CD4-positive, alpha-beta T cell treated with Interleukin-10 for 1 hour (primary cell): ENCODE measurements at places on chromosomes 3 and 15.

DNA sequence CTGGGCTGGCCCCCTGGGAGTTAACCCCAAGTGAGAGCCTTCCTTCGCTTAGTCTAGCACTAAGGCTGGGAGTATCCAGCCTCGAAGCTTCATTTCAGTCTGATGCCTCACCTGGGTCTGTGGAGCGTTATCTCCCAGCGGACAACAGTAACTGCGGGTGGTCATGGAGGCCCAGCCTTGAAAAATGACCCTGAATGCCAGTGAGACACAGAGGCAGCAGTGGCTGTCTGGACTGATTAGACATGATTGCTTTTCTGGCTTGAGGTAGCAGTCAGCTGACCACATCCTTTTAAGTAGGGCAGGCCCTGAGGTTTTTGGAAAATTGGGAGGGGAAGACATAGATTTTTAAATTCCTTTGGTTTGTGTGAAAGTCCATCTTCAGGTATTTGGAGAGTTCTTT is 28.2 kb upstream of the TRIM59 start:
- DNase-seq = no peak

GRCh38 chr15:33662014-33662413 is 306.3 kb upstream of the CHRM5 start:
- no peak for DNase-seq

DNA sequence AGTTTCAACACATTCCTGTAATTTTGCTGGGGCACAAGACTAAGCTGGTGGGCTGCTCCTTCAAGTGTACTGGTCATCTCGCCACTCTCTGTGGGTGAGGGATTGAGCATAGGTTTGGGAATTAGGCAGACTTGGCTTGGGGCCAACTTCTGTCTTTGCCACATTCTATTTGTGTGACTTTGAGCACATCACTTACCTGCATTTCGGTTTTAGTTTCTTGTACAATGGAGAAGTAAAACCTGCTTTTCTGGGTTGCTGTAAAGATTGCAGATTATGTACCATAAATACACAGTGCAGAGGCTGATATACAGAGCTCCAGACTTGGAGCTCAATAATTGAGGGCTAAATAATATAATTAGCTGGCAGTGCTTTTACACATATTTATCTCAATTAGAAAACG is 162.1 kb downstream of the C3orf38 start:
- no peak for DNase-seq

DNA sequence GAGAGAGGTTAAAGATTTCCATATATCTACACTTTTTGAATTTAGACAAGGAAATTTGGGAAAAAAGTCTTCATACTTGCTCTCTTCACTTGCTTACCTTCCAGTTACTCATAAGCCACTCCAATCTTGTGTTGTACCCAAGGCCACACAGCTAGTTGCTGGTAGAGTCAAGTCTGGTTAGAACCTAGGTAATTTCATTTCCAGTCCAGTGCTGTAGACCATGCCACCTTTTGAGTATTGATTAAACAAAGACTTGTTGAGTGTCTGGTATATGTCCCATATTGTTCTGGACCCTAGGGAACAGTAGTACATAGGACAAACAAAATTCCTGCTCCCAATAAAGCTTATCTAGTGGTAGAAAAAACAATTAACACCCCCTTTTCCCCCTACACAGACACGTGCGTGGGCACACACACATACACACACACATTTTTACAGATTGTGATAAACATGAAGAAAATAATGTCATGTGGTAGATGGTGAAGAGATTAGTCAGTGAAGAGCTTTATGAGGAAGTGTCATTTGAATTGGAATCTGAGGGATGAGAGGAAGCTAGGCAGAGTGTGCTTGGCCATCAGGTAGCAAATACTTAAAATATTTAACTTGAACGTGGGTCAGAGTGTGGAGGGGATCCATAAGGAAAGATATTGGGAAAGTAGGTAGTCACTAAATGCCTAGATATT is 2.1 kb downstream of the CMC1 start:
- DNase-seq = peak; percentile 48

DNA sequence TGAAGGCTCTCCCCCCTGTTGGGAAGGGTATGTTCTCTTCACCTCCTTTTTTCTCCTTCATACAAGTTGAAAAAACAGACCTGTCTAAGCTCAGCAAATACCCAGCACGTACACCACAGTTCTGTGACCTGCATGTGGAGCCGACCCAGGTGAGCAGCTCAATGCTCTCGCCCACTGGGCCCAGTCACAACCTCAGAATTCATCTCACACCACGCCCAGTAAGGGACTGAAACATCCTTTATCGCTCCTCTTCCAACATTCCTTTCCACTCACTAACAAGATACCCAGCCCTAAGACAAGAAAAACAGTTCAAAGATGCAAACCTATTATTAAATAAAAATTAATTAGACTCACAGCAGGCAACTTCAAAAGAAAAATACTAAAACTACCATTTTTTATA is 68.9 kb downstream of the FOXP1 start:
- no peak for DNase-seq

DNA sequence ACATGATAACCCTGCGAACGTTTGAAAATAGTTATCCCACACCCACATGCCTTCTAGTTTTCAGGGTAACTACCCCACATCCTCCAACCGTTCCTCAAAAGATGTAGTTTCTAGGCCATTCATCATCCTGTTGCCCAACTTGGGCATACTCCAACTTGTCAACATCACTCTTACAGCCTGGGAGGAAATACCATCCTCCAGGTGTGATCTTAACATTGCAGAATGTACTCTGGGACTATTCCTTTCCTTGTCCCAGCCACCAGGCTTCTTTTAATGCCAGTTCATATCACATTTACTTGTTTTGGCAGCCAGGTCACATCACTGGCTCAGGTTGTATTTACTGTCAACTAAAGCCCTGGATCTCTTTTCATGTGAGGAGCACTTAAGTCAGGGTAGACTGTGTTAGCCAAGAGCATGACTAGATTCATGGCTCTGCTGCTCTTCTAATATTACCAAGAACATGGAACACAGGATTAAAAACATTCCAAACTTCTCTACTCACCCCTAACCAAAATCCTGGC is 4.0 kb upstream of the DENND6A start:
- no peak for DNase-seq

GRCh38 chr3:45059132-45059531 is 33.0 kb downstream of the CLEC3B start:
- no peak for DNase-seq

DNA sequence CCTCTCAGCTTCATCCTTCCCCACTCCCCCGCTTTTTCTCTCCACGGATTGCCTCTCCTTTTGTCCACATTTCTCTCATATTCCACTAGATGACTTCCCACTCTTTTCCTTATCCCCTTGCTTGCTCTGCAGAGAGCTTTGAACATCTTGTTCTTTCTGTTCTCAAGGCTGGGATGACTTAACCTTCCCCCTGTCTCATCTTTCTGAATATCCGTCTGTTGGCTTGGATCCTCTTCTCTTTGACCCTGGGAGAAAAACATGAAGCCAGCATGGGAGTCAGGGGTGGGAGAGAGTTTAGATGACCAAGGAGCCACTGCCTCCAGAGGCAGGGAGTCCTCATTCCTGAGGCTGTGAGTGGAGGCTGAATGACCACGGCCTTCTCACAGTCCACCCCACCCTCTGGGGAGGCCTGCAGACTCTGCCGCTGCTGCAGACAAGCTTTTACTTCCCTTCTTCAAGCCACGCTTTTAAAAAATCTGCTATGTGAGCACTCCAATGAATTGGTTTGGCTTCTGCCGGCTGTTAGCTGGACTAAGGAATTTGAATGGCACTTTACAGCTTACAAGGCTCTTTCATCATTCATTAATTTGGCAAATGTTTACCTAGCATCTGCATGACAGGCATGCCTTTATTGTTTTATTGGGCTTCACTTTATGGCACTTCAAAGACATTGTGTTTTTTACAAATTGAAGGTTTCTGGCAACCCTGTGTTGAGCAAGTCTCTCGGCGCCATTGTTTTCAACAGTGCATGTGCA is 111.6 kb upstream of the SLC6A6 start:
- DNase-seq = no peak

GRCh38 chr15:74240897-74241614 is 4.9 kb downstream of the CCDC33 start:
- DNase-seq = no peak

DNA sequence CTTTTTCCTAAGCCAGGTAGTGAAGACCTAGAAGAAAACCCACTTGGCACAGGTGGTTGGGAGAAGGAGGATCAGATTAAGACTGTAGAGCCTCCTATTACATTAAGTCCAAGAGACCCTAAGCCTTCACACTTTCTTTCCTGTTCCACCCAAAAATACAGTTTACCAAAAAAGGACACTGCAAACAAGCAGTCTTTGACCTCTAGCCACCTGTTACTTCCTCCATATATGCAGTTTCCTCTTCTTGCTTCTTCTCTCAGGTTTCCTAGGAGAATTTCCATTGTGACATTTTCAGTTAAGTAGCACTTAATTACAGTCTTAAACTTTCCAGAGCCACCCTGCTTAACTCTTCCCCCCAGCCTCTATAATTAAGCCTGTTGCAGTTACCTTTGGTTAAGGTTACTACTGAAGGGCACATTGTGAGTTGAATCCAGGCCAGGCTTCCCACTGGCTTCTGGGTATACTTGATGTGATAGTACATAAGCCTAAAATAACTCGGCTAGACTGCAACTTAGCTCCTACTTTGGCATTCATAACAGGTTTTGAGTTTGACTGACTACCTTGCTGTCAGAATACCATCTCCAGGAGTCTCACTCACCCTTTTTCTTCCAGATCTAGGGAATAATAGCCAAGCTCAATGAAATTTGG is 114.2 kb upstream of the UMPS start:
- no peak for DNase-seq

- DNase-seq = no peak
These were observed 376.1 kb upstream of the MCTP2 start for GRCh38 chr15:93855181-93855826.

- DNase-seq = peak; percentile 76
These were observed 1.2 kb downstream of the PHLDB2 start for GRCh38 chr3:111859974-111860859.

GRCh38 chr3:68424796-68425460 is 507.4 kb downstream of the TAFA4 start:
- no peak for DNase-seq

- DNase-seq = no peak
These were observed 1.1 kb downstream of the TM4SF18 start for GRCh38 chr3:149332227-149332765.

GRCh38 chr3:15860014-15860934 is 62.5 kb upstream of the ANKRD28 start:
- DNase-seq = peak; percentile 20

- peak; percentile 74 for DNase-seq
These were observed 500 bp upstream of the ZSCAN2 start for GRCh38 chr15:84600331-84600686.

GRCh38 chr15:33788906-33789540 is 179.3 kb upstream of the CHRM5 start:
- no peak for DNase-seq

- DNase-seq = no peak
These were observed 1036.1 kb downstream of the MCTP2 start for GRCh38 chr15:95267481-95267880.

DNA sequence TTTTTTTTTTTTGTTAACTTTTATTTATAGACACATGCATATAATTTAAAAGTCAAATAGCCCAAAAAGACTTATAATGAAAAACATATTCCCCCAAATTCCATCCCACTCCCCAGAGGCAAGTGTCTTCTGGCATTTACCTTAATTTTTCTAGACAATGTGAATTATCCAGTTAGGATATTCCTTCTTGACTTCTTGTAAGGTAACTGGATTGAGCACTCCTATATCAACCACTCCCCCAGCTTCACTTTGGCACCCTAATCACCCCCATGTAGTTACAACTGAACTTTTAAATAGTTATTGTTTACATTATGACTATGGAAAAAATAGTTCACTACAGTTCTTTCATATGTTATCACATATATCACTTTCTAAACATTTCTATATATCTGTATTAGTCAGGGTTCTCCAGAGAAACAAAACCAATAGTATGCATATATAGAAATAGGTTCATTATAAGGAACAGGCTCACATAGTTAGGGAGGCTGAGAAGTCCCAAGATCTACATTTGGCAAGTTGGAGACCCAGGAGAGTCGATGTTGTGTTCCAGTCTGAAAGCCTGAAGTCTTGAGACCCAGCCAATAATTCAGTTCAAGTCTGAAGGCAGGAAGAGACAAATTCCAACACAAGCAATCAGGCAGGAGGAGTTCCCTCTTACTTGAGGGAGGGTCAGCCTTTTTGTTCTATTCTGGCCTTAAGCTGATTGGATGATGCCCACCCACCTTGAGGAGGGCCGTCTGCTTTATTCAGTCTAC is 175.8 kb downstream of the THSD4 start:
- DNase-seq = no peak

DNA sequence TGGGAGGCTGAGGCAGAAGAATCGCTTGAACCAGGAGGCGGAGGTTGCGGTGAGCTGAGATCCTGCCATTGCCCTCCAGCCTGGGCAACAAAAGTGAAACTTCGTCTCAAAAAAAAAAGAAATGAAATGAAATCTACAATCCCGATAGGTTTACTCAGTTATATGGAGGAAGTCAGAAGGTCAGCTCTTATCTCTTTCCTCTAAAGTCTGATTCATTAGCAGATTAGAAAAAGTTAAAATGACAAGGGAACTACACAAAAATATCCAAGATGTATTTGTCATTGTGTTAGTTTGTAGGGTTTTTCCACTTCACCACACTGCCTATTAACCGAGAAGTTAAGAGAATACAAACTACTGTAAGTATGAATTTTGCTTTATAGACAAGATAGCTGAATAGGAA is 420.6 kb downstream of the SHQ1 start:
- DNase-seq = no peak

- no peak for DNase-seq
These were observed 29.1 kb downstream of the SLC6A1 start for GRCh38 chr3:11021611-11022011.

DNA sequence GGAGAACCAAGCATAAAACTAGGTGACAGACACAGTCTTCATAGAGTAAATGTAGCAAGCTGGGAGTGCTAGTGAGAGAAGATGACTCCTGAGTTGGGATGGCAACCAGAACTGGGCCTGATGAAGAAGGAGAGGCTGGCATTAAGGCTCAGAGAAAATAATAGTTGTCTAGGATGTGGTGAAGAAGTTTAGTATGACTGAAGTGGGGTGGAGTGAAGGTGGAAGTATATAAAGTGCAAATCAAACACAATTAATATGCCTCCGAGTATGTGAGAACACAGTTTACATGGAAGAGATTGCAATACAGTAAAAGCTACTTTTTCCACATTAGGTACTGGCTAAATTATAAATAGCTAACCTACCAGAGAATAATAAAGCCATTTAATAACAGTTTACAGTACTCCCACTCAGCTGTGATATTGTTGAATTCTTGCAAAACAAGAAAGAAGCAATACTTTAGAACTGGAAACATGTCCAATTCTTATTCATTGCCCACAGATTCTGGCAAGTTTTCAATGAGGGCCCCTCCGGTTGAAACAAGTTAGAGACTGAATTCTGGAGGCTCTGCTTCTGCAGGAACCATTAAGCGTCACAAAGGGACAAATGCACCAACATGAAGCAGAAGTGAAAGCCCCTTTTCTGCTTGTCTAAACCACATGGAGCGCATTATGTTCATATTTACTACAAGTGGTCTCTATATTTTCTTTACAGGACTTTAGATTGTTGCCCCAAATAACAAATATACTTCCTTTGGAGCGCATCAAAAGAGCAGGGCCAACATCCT is 243.7 kb downstream of the SLC9A9 start:
- no peak for DNase-seq
